K562 (cell line): ENCODE measurements at places on chromosomes 4 and X.
A peak's percentile ranks its signal among the peaks of the same experiment; 100 is the strongest.

GRCh38 chrX:68588602-68589371 is 58.7 kb upstream of the STARD8 start:
- peak; percentile 71 for DNase-seq

- DNase-seq = no peak
These were observed 141.9 kb upstream of the FAM241A start for GRCh38 chr4:112003231-112003907.

DNA sequence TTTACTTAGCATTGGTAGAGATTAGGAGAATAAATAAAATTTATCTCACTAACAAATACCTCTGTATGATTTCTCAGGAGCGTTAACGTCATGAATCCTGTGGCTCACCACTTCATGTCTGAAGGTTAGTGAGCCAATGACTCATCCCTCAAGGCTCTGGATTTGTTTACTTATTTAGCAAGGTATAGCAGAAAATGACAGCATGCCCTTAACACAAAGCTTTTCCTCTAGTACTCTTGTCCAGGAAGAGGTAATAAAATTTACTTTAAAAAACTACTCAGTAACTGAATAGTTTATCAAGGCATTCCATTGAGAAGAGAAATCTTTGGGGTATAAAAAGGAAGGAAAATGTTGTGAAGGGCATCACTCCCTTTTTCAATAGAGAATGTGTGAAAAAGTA is 823.8 kb downstream of the CCSER1 start:
- no peak for DNase-seq

DNA sequence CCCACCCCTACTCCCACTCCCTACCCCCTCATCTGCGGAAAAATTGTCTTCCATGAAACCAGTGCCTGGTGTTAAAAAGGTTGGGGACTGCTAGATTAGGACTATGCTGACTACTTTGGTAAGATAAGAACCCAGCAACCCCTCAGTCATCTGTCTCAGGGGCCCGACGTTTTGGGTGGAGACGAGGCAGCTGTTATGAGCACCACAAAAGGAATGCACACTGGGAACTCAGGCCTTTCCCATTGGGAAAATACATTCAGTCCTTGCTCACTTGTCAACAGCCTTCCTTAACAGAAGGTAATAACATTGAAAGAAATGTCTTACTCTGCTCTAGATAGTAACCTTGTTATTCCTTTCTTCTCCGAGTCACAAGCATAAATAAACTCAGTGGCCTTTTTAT is 310.8 kb downstream of the AFF2 start:
- no peak for DNase-seq

GRCh38 chr4:84669201-84669600 is 86.3 kb downstream of the CDS1 start:
- no peak for DNase-seq

- DNase-seq = no peak
These were observed 64.1 kb upstream of the UBQLN2 start for GRCh38 chrX:56499372-56499771.

DNA sequence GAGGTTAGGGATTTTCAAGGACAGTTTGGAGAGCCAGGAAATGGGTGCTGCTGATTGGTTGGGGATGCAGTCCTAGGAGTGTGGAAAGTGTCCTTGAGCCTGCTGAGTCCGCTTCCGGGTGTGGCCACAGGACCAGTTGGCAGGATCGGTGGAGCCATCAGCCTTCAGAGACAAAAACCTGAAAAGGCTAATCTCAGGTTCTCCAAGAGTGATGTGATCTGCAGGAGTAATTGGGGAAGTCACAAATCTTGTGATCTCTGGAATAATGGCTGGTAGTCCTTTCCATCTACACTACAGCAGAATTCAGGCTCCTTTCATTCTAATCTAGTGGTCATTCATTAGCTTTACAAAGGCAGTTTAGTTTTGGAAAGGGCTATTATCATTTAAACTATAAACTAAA is 55.9 kb upstream of the BMP2K start:
- peak; percentile 46 for DNase-seq

DNA sequence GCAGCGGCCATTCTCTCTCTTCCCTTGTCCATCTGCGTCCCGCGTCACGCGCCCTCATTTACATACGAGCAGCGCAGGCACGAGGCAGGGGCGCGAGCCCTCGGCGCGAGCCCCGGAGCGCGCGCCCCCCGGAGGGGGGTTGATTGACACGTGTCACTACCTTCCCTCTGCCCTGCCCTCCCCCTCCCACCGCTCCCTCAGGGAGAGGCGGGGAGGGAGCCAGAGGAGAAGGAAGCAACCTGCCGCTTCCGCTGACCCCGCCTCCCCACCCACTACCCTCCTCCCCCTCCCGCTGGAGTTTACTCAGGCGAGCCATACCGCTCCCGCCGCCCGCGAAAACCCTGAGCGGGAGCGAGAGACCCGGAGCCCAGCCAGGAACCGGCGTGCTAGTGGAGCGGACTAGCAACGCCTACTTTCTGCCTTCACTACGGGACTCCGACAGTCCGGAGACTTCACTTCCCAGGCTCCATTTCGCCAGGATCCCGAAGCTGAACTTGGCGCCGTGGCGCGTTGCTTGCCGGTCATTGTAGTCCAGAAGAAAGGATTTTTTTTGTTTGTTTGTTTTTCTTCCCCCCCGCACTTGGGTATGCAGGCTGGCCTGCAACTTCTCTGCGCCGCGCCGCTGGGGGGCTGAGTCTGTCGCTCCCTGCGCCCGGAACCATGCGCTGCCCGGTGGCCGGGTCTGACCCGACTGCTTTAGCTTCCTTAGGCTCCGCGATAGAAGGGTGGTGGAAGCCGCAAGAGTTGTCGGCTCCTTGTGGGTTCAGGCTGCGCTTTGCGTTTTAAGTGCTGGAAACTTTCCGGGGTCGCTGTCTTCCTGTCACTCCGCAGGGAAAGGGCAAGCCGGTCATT is at the start of gene LCORL:
TSS of gene LCORL (minus strand) at position 36 of the 852 bp plus-strand sequence. CDS start at position 32, 4 bp downstream.
- peak; percentile 94 for DNase-seq

- DNase-seq = peak; percentile 87
These were observed at the start of gene TMEM33 for GRCh38 chr4:41934901-41935651. Gene TMEM33, plus strand, starts transcription at chr4:41935429. Its CDS starts 56 bp downstream, at chr4:41935485.

DNA sequence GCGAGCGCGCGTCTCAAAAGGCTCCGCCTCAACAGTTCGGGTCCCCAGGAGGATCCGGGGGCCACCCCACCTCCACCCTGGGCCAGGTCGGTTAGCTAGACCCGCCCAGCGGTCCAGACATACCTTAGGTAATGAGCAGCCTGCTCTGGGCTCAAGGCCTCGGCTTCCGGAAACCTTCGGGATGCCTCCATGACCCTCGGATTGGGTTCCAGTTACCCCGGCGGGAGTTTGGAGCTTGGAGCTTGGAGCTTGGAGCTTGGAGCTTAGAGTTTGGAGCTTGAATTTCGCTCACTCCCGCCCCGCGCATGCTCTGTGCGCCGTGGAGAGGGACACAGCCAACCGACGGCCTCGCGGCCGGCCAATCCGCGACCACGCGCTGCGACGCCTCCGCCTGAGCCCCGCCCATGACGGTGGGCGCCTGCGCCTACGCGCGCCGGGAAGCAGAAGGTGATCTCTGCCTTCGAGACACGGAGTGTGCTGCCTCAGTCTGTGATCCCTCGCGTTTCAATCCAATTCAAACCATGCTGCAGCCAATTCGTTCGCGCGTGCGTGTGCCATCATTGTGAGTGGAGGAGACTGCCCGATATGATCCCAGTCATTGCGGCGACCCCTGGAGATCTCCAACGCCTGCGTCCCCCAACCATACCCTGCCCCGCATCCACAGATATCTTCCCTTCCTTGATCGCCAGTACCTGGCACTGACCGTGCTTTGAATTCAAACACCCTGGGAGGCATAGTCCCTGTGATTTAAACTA is at the start of gene ERCC6L:
TSS of gene ERCC6L (minus strand) at position 307 of the 755 bp plus-strand sequence. CDS start at position 191, 116 bp downstream.
- peak; percentile 85 for DNase-seq

DNA sequence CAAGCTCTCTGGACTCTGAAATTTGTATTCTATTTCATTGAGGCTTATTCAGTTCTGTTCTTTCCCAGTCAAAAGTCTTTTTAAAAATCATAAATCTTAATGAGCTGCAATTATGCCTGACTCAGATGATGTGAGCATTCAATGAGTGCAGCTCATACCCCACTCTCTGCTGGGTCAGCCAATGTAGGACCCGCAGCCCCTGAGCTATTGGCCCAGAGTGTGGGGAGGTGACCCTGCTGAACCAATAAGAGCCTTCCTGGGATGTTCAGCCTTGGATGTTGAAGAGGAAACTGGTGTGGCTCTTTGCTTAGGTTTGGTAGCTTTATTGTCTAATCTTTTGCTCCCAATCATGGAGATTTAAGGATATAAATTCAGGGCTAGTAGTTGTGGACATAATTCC is 12.1 kb upstream of the TCEAL4 start:
- DNase-seq = no peak

GRCh38 chr4:74738464-74739143 is 55.7 kb downstream of the BTC start:
- no peak for DNase-seq

- no peak for DNase-seq
These were observed 194.0 kb upstream of the HHIP start for GRCh38 chr4:144451766-144452450.

DNA sequence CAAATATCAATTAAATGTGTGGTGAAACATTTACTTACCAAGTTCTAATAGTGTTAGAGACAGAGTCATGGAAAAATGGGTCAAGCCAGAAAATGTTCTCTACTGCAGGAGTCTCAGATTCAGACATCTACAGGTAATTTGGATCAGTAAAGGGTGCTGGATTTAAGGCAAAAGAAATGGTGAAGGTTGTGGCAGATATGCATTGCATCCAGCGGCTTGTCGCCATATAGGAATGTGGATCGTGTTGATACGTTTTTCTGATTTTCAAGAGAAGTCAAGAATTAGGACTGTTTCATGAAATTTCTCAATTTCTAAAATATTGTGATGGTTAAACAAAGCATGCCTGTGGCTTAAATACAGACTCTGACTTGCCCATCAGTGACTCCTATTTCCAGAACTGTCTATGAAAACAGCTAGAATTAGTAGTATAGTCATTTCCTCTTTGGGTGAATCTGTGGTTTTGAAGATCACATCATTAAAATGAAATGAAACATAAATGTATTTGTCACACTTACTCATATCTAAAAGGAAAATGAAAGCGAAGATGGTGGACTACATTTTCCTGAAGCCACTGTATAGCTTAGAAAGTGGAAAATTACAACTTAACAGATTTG is 110.1 kb upstream of the VEGFC start:
- no peak for DNase-seq

GRCh38 chrX:11143931-11144678 is 33.0 kb downstream of the HCCS start:
- DNase-seq = peak; percentile 81

- DNase-seq = no peak
These were observed 1.4 kb upstream of the MAN2B2 start for GRCh38 chr4:6573551-6573950.

GRCh38 chr4:10982305-10982704 is 297.7 kb upstream of the CLNK start:
- DNase-seq = no peak

DNA sequence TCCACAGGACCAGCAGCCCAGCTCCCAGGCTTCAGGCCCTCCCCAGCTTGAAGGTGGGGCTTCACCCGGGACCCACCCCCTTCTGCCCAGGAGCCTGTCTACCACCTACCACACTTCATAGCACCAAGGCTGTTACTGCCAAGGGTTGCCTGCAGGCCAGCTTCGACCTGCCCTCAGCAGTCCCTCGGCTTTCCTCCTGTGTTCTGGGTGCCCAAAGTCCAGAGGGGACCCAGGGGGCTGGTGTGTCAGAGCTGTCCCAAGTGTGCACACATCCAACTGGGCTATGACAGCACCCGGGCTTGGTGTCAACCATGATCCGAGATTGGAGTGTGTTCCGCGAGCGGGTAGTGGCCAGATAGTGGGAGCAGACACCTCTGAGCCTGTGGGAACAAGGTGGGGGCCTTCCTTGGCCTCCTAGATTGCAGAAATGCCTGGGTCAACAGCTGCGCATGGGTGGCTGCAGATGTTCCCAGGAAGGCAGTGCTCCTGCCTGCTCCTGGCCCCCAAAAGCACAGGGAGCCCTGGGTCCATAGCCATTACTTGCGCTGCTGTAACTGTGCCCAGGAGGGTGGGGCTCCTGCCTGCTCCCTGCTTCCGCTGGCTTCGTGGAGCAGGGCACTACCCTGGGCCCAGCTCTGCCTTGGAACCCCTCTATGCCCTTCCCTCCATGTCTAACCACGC is 16.8 kb downstream of the SULT1B1 start:
- DNase-seq = no peak

GRCh38 chrX:150088766-150089518 is 150.7 kb upstream of the EOLA2 start:
- no peak for DNase-seq

DNA sequence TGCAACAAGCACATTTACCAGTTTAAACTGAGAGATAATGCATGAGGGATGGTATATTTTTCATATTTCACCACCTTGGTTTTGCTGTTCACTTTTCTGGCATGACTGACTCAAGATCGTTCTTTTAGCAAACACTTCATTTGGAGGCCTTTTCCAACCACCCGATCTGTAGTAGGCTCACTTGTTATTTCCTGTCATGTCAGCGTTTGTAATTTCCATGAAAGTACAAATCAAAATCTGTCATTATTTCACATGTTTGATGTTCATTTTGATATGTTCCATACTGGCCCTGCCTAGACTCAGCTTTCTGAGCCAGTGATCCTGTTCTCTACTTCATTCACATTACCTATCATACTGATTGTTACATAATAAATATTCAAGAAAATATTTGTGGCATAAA is 1888.3 kb upstream of the PCDH7 start:
- DNase-seq = no peak

GRCh38 chrX:136112778-136113177 is 34.6 kb upstream of the FHL1 start:
- no peak for DNase-seq

DNA sequence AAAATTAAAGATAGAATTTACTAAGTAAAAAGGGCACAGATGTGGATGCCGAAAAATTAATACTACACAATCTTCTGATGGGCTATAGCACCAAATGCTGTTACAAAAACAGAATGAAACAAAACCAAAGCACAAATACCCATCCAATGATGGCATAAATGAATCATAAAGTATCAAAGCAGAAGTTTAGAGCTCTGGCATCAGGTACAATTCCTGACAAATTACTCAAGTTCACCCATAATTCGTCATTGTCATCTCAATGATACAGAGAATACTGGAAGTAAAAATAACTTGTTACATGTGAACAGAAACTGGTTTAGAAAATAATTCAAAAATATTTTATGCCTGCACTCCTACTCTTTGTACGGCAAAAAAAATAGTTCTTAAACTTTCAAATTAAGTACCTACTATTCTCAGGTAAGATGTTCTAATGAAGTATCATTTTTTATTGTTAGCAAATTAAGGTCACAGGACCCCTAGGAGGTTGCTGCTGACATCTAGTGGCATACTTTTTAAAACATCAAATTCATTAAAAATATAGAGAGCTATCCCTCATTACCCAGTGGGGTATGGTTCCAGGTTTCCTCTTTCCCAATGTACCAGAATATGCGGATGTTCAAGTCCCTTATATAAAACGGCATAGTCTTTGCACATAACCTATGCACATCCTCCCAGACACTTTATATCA is 126.1 kb downstream of the INPP4B start:
- DNase-seq = no peak

DNA sequence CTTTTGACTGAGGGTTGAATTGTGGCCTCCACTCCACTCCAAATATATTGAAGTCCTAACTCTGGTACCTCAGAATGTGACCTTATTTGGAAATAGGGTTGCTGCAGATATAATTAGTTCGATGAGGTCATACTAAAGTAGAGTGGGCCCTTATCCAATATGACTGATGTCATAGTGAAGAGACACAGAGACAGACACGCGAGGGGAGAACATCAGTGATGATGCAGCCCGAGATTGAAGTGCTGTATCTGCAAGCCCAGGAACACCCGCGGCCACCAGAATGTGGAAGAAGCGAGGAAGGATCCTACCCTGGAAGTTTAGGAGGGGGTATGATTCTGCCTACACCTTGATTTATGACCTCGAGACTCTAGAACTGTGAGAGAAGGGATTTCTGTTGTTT is 279.0 kb downstream of the ANKRD50 start:
- DNase-seq = no peak

GRCh38 chrX:19814240-19814639 is 73.2 kb downstream of the SH3KBP1 start:
- peak; percentile 8 for DNase-seq
